ENCODE measurements at places on chromosomes 2 and 18. TPM values are rescaled to one million over a fixed set of nuclear protein-coding genes. Genes with fewer than 3 reads are reported as not detected.

The TNS1 gene
- polyA plus RNA-seq, result not detected

The CYP1B1 gene
- not detected for polyA plus RNA-seq

The FBXO41 gene
- 2.4 TPM for polyA plus RNA-seq

The COBLL1 gene
- polyA plus RNA-seq, result not detected

The PRSS56 gene
- not detected for polyA plus RNA-seq

The GPC1 gene
- 0.17 TPM for polyA plus RNA-seq

The MYO7B gene
- polyA plus RNA-seq, result not detected

The MPP4 gene
- polyA plus RNA-seq, result not detected

The RNF103 gene
- 4.8 TPM for polyA plus RNA-seq

The M1AP gene
- 0.39 TPM for polyA plus RNA-seq

The TWSG1 gene
- polyA plus RNA-seq, result 4.9 TPM

DNA sequence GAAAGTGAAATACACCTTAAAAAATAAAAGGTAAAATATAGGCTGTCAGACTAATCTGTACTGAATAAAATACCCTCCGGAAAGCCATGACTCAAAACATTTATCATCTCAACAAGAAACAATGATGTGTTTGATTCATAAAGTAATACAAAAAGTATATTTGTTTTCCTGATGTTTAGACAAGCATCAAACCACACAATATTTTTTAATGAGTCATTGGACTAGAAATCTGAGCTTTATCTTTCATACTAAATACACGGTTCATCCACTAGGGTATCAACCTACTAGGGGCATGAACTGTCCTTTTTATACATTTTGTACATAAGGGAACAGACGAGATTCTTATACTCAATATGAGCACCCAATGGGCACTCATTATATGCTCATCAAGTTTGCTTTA, 31.3 kb downstream of the CD226 start:
- DNase-seq, result no peak

DNA sequence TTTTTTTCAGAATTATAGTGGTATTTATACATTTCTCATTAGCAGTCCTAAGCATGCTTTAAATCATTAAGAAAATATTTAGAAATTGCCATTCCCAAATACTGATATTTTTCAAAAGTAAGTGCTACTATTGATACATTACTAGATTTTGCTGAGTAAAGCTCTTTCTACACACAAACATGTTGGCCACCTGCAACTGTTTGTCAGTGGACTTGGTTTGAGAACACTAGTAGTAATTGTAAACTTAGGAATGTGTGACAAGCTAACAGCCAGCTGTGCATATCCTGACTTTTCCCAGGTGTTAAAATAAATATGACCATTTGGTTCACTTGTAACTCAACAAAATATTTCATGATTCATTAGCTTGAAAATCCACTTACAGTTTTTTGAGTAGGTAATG, 103.1 kb downstream of the MSTN start:
- no peak for DNase-seq

GRCh38 chr18:7520200-7520785, 46.8 kb upstream of the PTPRM start:
- no peak for DNase-seq

- DNase-seq, result no peak
Observed at GRCh38 chr2:226860087-226860486, 24.2 kb downstream of the RHBDD1 start.

GRCh38 chr2:57920342-57920939, 126.2 kb upstream of the VRK2 start:
- DNase-seq, result no peak

- peak; percentile 35 for DNase-seq
Observed at GRCh38 chr2:65430603-65431420, 1.6 kb downstream of the SPRED2 start.

DNA sequence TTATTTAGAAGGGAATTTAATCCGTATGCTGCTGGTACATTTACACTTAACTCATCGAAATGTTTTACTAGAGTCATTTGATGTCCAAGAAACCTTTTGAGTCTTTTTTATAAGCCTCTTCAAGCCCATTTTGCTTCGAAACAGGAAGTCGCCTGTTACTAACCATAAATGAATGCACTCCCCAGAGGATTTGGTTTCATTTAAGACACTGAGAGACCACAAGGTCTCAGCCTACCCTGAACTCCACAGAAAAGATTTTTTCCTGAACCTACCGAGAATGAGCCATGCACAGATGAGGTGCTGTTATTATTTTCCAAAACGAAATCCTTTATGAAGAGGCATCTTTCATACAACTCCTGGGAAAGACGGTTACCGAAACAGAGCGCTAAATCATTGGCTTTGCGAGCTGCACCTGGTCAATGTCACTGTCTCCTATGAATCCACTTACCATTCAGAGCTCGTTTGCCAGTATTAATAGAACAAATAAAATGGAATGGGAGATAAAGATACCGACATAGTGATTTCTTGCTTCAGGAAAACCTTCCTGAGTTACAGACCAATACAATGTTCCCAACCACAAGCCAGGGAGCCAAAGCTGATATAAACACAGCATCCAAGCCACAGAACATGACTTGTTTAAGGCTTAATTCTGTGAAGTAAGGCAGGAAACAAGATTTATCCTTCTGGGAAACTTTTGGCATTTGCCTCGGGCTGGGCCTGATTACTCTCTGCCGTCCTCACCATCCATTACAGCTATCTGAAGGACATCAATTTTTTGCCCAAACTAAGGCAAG, 382.1 kb downstream of the OSR1 start:
- DNase-seq, result no peak

GRCh38 chr2:222797261-222797660, 63.6 kb upstream of the ACSL3 start:
- DNase-seq, result no peak

GRCh38 chr2:144500563-144500962, 19.4 kb downstream of the ZEB2 start:
- no peak for DNase-seq

DNA sequence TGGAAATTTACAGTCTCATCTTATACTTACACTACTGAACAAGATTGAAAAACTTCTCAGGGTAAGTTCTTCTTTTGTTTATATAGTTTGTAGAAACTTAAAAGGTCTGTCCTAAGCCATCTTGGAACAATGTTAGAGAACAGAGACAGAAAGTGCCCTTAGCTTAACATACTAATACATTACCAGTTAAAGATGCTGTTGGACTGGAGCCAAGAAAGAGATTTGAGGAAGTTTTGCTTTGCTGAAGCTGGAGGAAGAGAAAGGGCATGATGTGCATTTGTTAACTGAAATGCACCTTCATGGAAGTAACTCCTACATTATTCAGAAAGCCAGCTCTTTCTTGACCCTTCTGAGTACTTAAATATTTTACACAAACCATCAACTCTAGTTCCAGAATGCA, 66.5 kb upstream of the TNFRSF11A start:
- DNase-seq, result no peak

GRCh38 chr18:70390371-70391090, 101.7 kb downstream of the SOCS6 start:
- DNase-seq, result no peak

- no peak for DNase-seq
Observed at GRCh38 chr2:102770506-102770905, 8.7 kb downstream of the TMEM182 start.

DNA sequence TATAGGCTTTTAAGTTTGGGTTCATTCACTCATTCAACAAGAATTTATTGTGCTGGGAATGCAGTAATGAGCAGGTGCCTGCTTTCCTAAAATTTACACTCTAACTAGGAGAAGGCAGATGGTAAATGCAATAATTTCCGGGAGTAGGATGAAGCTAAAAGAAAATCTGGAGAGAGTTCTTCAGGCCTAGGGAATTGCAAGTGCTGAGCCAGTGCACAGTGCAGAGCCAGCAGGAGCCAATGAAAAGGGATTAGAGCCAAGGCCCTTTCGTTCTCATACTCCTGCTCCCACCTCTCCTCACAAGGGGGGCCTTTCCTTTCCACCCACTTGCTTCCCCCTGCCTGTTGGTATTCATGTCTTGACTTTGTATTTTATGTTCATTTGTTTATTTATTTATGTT, 55.1 kb downstream of the CFAP221 start:
- no peak for DNase-seq

DNA sequence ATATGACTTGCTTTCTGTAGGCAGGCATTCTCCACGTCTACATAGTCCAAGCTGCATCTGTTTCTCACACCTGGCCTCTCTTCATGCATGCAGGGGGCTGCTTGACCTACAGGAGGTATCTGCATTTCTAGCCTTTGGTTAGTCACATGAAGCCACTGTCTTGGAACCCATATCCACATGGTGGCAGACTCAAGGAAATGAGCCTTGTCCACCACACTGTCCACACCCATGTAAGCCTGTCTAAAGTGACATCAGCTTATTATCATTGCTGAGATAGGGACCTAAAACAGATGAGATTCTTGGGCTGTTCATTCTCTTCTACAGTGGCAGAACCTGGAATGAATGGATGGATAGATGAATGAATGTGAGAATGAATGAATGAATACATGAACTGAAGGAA, 160.4 kb downstream of the DOCK10 start:
- no peak for DNase-seq

DNA sequence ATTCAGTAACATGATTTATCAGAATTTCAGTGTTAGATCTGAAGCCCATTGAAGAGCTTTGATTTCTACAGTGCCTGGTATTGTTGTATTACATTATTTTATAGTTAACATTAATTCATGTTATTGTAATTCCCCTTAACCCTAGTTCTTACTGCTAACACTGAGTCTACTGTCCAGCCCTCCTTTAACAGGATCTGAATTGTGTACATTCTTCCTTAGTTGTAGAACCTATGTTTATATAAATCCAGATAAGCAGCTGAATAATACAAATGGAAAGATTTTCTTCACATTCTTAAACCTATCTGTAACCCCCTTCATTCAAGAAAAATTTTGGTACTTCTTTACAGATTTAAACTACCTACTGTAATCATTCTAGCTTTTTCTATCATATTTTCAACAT, 14.7 kb downstream of the NDUFAF7 start:
- DNase-seq, result no peak

GRCh38 chr2:140747665-140748064, 1383.2 kb downstream of the LRP1B start:
- DNase-seq, result no peak

DNA sequence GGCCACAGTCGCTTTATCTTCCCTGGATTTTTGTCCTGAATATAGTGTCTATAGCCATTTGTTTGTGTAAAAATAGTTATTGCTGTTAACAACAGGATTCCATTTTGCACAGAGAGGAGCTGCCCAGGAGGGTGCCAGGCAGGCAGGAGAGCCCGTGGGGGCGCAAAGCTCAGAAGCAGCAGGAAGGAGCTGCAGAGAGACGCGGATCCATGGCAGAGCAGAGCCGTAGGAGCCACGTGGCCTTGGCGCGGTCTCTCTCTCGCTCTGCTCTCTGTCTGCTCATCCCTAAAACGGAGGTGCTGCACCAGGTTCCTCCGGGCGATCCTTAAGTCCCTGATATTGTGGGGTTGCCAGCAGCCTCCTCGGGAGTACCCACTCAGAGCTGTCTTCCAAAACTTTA, 185.3 kb upstream of the MYT1L start:
- DNase-seq, result no peak

All from CD8-positive, alpha-beta memory T cell (primary cell).